Progenitor cell of endocrine pancreas (in vitro differentiated cells): ENCODE measurements at places on chromosomes 12 and 14.

GRCh38 chr12:108701779-108702441 lies 29.4 kb downstream of the CORO1C start:
- DNase-seq = no peak

GRCh38 chr12:132033627-132034026 lies 83.9 kb downstream of the EP400 start:
- no peak for DNase-seq

DNA sequence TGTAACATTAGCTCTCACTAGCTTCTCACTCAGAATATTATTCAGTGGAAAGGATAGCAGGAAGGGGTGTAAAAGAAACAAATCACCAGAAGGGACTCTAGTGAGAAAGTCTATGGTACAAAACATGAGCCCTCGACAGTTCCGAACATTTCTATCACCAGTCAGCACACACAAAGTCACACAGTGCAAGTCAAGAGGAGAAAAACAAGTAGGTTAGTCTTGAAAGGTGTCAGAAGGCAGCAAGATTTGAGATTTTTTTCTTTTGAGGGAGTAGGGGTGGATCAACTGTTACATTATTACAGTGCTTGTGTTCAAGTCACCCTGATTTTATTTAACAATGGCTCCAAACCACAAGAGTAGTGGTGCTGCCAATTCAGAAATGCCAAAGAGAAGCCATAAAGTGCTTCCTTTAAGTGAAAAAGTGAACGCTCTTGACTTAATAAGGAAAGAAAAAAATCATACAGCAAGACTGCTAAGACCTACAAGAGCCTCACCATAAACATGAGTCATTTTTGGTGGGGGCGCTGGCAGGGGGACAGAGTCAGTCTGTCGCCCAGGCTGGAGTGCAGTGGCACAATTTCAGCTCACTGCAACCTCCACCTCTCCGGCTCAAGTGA lies 42.3 kb downstream of the GNS start:
- DNase-seq = no peak

- DNase-seq = no peak
Observed at GRCh38 chr12:79266343-79267144, 402.0 kb downstream of the SYT1 start.

- DNase-seq = peak; percentile 60
Observed at GRCh38 chr14:78157494-78158437, 12.4 kb upstream of the NRXN3 start.

GRCh38 chr12:3016191-3016590 lies 57.0 kb downstream of the TEAD4 start:
- no peak for DNase-seq

DNA sequence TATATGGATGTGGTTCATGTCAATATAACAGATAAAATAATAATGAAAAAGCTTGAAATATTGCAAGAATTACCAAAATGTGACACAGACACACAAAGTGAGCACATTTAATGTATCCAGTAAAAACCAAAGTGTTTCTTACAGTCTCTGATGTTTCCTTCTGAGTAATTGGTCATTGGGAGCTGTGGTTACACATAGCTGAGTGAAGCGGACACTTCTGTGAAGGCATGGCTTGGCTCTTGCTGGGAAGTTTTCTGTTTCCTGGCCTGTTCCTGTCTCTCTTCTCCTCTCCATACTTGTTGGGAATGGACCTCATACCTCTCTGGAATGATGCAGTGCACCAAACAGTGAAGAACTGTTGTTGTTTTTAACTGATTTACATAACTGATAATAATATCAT lies 117.3 kb downstream of the BICD1 start:
- no peak for DNase-seq

DNA sequence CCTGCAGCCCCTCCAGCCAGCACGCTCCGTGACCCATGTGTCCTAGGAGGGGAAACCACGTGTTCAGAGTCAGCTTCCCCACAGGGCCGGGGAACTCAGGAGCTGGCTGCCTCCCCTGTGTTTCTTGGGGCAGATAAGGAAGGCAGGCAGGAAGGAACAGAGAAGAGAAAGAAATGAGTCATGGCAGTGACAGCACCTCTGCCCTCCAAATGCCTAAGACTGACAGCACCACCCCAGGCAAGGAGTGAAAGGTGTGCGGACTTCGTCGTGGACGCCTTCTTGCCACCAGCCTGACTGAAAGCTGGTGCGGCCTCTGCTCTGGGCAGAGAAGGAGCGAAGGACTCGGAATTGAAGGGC lies 167.0 kb upstream of the FKBP4 start:
- no peak for DNase-seq

GRCh38 chr14:23544511-23545447 lies 6.8 kb downstream of the ZFHX2 start:
- DNase-seq = no peak

DNA sequence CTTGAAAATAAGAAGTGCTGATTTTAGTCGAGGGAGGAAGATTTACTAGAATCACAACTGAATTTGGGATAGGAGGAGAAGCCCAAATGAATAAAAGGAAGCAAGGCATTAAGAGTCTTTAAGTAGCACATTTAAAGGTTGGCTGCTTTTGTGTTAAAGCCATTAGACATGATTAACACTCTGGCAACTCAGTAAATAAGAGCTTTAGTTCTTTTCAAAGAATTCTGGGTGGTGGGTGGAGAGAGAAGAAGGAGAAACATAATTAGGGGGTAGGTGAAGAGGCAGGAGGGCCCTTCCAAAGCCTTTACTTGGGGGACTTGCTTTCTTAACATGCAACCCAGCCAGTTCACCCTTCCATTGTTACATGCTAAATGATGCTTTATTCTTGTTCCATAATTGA lies 284.6 kb upstream of the SEL1L start:
- no peak for DNase-seq

- DNase-seq = no peak
Observed at GRCh38 chr14:38329246-38329645, 73.4 kb upstream of the CLEC14A start.

- DNase-seq = no peak
Observed at GRCh38 chr12:59627582-59627981, 31.8 kb downstream of the SLC16A7 start.

DNA sequence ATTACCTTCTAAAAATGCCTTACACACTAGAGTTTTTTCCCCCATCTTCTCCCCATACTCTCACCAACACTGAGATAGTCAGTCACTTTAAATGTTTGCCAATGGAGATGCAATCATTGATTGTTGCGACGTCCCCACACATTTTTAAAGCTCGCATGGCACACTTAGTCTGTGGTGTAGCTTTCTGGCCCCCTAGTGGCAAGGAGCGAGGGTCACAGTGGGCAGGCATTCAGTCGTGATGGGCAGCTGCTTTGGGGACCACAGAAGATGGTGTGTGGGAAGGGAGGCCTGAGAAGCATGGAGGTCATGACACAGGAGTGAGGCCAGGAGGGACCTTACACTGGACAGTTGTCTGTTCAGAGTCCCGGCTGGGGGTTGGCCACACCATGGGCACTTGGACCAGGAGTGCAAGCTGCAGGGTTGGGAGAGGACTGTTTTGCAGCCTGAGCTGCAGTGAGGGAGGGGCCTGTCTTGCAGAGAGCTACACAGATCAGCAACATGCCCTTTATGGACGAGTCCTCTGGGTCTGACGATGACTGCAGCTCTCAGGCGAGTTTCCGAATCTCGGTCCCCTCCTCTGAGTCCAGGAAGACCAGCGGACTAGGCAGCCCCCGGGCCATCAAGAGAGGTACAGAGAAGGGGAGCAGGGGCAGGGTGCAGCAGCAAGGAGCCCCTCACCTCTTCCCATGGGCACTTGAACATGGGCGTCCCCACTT lies 28.6 kb downstream of the PIGH start:
- DNase-seq = peak; percentile 49

GRCh38 chr12:622416-622815 lies 40.8 kb downstream of the NINJ2 start:
- DNase-seq = no peak

DNA sequence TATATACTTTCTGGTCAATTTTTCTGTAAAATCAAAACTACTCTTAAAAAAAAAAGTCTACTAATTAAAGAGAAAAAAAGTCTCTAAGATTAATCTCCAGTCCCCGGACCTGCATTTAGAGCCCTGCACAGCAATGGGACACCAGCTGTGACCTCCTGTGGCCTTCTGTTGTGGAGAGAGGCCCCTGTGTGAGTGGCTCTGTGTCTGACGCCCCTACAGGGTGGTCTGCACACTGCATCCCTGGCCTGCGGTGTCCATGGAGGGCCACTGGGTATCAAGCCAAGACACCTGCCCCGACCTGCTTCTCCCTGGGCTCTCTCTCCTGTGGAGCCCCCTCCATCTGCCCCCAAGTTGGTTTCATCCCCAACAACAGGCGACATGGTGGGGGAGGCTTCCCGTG lies 248.0 kb upstream of the DIO3 start:
- no peak for DNase-seq

- DNase-seq = no peak
Observed at GRCh38 chr12:81517296-81517695, 241.9 kb downstream of the PPFIA2 start.

DNA sequence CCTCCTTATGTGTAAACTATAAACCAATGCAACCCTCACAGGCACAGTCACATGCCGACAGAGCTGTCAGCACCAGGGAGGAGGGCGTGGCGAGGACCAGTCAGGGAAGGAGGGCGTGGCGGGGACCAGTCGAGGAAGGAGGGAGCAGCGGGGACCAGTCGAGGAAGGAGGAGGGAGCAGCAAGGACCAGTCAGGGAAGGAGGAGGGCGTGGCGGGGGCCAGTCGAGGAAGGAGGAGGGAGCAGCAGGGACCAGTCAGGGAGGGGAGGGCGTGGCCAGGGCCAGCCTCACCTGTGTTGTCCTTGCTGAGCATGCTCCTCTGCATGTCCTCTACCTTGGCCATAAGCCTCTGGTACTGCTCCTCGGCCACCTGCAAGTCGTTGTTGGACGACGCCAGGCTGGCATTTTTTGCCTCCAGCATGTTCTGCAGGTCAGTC lies 24.2 kb downstream of the GOLGA3 start:
- DNase-seq = no peak

DNA sequence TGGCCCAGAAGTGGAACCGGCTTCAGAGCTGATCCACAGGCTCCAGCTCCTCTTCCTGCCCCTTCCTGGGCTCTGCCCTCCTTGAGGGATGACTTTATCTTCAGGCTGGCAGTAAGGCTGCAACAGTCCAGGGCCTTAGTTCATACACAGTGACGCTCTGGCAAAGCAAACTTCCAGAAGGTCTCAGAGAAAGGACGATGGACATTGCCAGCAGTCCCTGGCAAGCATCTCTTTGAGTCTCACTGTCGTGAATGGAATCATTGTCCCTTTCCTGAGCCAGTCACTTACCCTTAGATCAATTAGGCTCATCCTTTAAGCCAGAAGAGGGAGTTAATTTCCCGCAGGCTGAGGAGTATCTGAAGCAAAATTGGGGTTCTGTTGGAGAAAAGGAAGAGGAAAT lies 8.6 kb downstream of the AK7 start:
- no peak for DNase-seq

DNA sequence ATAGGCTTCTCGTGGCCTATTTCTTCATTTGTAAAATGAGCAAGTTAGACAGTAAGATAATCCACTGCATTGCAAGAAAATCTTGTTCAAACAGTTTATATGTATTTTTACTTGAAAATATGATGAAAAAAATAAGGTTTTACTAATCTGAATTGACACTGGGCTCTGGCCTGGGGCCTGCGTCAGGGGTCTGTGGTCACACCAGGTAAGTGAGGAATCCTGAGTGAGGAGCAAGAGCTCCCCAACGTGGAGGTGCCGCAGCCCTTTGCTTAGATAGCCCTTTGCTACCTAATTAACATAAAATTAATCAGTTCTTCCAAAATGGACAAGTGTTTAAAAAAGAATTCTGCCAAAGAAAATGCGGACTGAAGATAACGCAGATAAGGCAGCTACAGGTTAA lies 39.1 kb upstream of the STAB2 start:
- no peak for DNase-seq

DNA sequence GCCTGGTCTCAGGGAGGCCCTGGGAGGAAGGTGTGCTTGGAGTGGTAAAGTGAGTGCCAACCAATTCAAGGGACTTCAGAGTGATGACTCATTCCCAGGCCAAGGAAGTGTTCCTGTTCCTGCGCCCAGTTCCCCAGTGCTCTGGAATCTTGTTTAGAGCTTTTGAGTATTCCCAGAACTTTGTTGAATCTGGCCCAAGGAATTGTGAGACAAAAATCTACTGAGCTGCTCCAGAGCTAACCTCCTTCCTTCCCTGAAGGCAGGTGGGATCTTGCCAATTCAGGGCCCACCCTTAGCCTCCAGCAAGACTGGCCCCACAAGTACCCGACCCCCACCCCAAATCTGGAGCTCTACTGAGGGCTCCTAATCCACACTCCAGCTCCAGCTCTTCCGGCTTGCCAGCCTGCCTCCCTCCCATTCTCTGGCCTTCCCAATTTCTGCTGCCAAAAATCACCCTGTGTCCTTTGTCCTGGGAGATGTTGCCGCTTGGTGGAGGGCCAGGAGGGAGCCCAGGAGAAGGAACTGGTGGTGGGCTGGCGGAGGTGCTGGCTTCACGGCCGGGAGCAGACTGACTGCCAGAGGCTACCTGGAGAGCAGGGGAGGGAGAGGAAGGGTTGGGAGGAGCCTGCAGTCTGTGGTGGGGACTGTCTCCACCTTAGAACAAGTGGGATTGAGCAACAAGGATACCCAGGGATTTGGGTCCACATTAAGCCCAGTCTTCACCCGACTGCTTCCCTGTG lies 2.0 kb upstream of the ATN1 start:
- no peak for DNase-seq

GRCh38 chr14:100049220-100049619 lies 16.0 kb upstream of the EVL start:
- no peak for DNase-seq

GRCh38 chr12:117466677-117467362 lies 105.4 kb upstream of the NOS1 start:
- no peak for DNase-seq

GRCh38 chr14:60905923-60906322 lies 75.0 kb downstream of the TRMT5 start:
- DNase-seq = no peak

- DNase-seq = no peak
Observed at GRCh38 chr12:75698052-75698451, 186.6 kb upstream of the KRR1 start.

DNA sequence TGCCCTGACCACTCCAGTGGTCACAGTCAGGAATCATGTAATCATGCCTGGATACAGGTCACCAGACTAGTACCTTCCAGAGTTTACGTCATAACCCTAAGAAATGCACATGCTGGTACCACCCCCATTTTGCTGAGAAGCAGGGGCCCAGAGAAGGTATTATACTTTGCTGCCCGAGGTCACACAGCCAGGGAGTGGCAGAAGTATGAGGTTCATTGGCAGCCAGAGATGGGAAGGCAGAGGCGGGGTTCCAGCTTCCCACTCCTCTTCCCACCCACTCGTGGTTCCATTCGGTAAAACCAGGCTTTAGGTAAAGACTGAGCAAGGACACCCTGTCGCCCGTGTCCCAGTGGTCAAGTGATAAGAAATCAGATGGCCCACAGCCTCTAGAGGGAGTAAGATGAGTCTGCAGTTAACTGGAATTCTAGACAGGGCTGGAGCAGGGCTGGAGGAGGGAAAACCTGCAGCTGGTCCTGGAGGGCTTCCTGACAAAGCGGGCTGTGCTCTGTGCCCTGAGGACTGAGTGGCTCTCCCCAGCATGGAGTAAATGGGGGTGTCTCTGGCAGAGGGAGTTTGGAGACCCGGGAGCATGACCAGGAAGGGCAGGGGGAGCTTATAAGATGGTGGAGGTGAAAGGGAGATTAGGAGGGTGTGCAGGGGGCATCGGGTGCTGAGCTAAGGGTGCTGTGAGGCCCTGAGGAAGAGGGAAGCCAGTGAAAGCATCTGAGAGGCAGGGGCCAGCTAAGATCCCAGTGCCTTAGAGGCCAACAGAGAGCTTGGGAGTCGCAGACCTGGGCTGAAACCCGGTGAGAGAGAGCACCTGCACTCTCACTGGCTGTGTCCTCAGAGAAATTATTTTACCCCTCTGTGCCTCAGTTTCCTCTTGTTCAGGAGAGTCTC lies 5.7 kb downstream of the FAM222A start:
- DNase-seq = no peak

GRCh38 chr14:25041484-25041883 lies 8.5 kb downstream of the STXBP6 start:
- DNase-seq = no peak
